ENCODE measurements at places on chromosomes 13 and 19.

DNA sequence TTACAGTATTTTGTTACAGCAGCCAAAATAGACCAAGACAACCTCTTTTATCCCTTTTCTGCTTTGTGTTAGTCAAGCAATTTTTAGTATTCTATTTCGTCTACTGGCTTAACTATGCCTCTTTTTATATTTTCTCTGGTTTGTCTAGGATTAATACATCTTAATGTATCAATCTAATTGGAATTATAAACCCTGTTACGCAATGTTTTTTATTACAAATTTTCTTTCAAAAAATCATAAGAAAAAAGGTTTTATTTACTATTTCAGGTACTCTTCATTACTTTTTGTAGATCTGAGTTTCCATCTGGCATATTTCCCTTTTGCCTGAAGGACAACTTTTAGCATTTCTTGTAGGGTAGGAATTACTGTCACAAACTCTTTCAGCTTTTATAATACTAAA lies 275.3 kb downstream of the DIAPH3 start:
- DNase-seq: no peak

GRCh38 chr13:97432917-97433726 lies 847 bp upstream of the RAP2A start:
- DNase-seq: peak; percentile 99

DNA sequence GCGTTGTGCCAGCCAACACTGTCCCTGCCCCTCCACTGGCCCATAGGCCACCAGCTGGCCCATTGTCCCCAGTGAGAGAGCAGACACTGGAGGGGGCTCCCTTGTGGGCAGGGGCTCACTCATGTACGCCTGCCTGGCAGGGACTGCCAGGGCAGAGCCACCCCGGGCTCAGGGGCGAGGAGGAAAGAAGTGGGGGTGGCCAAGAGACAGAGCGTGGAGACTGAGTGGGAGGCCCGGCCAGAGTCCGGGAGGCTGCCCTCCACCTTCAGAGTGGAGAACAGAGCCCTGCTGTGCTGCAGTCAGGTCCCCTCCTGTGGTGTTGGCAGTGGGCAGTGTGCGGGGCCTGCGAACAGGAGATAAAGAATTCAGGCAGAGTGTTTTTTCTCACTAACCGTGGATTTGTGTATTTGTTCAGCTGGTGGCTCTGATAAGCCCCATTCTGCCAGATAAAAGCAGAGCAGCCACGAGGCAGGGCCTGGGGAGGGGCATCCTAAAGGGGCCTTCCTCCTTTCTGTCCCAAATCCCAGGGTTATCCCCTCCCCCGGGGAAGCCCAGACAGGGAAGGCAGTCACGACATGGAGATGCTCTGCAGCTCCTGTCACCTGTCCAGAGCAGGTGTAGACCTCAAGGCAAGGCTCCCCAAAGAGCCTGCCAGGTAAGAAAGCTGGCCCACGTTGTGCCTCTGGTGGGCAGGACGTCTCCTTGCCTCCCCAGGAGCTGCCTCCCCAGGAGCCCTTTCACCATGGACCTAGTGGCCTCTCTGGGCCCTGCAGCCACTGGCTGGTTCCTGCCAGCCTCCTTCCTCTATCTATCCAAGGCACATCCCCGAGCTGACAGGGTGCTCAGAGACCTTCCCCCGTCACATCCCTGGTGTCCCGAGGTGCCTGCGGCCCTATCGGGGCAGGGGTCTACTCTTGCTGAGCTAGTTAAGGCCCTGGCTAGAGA lies 33.0 kb downstream of the LYL1 start:
- DNase-seq: no peak

DNA sequence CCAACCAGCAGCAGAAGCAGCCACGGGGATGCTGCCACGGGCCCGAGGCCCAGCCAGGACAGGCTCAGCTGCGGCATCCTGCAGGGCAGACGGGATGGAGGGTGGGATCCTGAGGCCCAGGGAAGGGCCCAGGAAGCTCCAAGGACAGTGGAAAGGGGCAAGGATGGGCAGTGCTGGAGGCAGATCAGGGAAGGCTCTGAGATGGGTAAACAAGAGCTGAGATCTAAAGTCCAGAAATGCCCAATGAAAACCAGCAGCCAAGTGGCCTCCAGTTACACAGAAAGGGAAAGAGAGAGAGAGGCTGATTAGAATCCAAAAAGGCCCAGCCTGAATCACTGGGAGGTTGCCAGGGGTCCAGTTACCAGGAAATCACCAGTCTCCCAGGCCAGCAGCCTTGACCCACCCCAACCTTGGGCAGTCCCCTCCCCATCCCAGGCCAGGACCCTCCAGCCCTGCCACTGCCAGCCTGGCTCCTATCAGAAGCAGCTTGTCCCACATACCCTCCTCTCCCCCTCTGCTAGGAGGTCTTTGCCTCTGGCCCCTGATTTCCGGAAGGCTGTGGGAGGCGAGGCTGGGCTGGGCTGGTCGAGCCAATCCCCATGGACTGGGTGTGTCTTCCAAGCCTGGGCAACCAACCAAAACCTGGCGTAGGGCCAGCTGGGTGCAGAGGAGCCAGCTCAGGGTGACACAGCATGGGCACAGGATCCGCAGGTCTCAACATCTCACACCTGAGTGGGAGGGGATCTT lies at the start of gene CYP4F11:
TSS of gene CYP4F11 (minus strand) at position 198 of the 747 bp plus-strand sequence. CDS start at position 77, 121 bp downstream.
- DNase-seq: no peak

DNA sequence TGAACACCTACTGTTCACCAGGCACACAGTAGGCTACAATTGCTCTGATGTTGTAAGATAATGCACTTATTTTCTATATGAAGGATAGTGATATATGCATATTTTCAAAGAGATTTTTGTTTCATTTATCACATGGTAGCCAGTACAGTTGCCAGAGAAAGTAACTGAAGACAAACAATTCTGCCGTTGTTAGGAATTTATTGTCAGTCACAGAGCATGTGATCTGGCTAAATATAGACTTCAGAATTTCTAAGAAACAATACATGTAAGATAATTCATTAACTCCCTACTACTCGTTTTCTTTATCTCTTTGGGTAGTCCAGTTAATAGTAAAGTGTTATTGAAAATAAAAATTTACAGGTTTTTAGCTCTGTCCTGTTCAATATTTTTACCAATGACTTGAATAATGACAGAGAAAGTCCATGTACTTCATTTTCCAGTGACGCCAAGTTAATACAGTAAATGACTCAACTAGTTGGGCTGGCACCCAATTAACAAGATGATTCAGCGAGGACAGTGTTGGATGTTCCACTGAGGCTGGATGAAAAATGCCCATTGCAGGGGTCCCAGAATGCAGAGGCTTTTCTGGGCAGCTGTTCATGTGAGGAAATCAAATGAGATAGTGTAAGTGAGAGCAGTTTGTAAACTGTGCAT lies 35.6 kb downstream of the GJA3 start:
- DNase-seq: no peak

- no peak for DNase-seq
Observed at GRCh38 chr19:28292822-28293500, 920.0 kb downstream of the UQCRFS1 start.

GRCh38 chr13:51370116-51370515 lies 30.6 kb downstream of the SERPINE3 start:
- DNase-seq: no peak

DNA sequence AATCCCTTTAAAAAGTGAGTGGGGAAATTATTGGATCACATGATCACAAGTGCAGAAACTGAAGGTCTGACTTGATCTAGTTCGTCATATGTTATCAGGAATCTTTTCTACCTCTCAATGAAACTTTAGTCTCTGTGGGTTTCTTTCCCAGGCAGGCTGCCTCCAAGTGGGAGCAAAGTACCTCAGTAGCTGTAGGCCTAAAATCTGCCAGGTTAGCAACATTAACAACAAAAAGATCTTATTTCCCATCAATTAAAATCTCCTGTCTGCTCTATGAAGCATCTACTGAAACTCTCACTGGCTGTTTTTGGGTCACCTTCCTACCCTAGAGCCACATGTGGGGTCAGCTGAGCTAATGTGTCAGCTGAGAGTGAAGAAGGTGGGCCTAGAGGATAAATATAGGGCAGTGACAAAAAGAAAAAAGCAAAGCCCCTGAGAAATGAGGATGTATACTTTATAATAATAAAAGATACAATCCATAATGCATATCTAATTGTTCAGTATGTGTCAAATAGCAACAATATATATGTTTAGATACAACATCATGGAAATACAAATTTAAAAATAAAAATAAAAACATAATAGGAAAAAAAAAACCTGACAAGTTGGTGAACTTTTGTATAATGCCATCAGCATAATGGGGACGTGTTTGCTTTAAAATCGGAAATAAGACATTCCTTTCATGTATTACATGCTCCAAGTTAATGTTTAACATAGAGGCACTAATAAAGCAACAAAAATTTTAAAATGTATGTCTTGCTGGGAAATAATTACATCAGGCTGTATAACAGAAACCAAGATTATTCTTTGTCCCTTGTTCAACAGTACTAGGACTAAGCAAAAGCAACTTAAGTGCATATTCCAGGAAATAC lies 141.1 kb downstream of the GPC5 start:
- DNase-seq: no peak

- DNase-seq: no peak
Observed at GRCh38 chr19:35822579-35822978, 9.9 kb upstream of the PRODH2 start.

- DNase-seq: no peak
Observed at GRCh38 chr19:40542202-40542859, 34.3 kb upstream of the SHKBP1 start.

DNA sequence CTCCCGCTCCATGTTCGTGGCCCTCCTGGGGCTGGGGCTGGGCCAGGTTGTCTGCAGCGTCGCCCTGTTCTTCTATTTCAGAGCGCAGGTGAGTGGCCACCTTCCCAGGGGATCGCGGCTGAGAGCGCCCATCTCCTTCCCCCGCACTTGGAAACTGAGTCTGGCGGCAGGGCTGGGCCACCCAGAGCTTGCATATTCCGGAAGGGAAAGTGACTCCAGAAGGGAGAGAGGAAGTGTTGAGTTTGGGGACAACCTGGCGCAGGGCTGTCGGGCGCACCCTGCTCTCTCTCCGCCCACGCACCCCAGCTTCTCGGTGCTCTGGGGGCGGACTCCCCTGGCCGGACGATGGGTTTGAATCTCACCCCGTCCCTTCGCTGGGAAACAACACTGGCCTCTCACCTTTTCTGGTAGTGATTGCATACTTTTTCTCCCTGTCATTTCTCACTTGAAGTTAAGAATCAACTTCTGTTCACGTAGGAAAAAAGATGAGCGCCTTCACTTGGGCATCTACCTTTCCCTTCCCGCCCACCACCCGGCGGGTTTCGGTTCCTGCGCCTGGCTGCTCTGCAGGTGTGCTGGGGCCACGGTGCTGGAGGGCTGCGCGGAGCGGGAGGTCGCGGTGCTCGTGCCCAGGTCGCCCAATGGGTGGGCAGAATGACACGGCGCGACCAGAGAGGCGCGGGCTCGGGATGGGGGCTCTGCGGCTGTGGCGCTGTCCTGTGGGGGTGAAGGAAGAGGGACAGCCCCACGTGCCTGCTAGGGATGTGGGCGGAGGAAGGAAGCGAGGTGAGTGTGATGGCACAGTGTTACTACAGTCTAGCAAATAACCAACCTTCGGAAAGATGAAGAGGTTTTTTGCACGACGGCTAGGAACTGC lies 721 bp downstream of the TNFSF11 start:
- DNase-seq: no peak

DNA sequence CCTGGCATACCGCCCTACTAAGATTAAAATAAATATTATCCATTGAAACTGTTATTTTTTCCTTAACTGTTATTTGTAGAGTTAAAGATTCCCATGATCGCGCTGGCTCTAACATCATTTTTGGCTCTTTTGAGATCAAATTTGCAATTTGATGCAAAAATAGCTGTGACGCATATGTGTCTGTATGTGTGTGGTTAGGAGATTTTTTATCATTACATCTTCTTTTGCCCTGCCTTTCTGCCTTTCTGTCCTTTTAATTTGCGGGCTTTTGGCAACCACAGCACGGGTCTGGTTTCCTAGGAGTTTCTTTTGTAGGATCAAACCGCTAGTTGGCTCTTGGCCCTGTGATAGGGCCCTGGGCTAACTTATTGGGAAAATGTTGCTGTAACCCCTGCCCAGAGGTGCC lies 37.3 kb upstream of the ALOX5AP start:
- no peak for DNase-seq

GRCh38 chr13:51644654-51645053 lies 60.4 kb downstream of the WDFY2 start:
- no peak for DNase-seq

GRCh38 chr13:47317356-47317755 lies 420.5 kb upstream of the HTR2A start:
- no peak for DNase-seq

DNA sequence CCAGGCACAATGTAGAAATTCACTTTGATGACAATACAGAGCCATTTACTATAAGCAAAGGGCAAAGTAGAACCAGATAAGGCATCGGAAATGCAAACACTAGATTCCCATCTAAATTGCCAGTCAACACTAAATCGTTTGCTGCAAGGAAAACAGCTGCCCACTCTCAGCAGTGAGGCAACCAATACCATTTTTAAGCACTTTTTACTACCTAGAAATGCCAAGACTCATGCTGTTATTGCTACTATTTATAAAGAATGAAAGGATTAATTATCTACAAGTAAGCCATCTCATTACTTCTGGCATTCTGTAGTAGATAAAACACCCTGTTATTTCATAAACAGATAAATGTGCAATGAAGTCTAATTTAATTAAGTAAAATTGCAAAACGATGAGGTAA lies 422.0 kb downstream of the FGF14 start:
- DNase-seq: no peak

DNA sequence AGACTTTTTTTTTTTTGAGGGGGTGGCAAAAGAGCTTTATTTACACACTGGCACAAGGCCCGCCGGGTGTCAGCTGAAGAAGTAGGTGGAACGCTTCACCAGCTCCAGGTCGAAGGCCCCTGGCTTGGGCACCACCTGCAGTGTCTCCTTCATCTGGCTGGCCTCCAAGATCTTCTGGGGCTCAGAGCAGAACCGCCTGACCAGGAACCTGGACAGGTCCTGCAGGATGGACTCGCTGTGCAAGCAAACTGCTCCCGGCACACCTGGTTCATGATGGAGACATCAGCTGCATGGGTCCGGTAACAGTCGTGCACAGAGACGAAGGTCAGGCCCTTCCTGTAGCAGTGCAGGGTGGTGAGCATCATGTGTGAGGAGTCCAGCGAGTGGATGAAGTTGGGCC lies 4.4 kb upstream of the CYP4F2 start:
- DNase-seq: no peak

DNA sequence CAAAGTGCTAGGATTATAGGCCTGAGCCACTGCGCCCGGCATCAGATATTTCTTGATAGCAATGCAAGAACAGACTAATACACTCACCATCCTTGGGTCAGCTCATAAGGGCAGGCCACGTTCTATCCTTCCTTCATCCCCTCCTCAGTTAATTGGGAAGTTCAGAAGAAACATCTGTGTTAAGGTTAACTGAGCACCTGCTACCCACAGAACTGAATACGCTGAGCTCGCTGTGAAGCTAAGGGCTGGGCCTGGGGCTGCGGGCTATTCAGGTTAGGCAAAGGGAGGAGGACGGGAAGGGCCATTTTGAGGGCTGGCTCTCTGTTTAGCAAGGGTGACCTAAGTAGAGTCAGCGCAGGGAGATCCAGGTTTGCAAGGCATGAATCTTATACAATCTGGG lies 43.0 kb upstream of the UQCRFS1 start:
- DNase-seq: no peak

Measured in neural crest cell (in vitro differentiated cells).